Left ventricle myocardium superior (tissue), 1 donor: ENCODE measurements at places on chromosomes 4 and X. TPM values are rescaled to one million over a fixed set of nuclear protein-coding genes. Genes with fewer than 3 reads are reported as not detected.

DNA sequence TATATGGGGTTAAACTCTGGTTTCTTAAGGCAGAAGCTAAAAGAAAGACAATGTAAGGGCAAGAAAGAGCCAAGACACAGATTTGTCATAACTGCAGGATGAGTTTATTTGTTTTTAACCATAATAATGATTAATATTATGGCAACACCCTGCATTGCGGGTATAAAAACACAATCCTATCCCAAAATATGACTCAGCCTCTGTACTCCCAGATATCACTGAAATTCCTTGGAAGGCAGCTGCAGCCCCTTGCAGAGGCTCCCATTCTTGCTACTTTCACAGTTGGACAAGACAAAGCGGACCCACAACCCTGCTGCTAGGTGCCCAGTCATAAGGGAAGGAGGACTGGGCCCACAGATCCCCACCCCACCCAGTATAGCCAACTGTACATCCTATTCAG is 20.4 kb upstream of the FGF16 start:
- no peak for DNase-seq

GRCh38 chr4:126705266-126705665 is 927.5 kb upstream of the INTU start:
- DNase-seq, result no peak

NALF2 gene
- total RNA-seq, result 53.3 TPM

HERC6 gene
- total RNA-seq, result 9.3 TPM

DNA sequence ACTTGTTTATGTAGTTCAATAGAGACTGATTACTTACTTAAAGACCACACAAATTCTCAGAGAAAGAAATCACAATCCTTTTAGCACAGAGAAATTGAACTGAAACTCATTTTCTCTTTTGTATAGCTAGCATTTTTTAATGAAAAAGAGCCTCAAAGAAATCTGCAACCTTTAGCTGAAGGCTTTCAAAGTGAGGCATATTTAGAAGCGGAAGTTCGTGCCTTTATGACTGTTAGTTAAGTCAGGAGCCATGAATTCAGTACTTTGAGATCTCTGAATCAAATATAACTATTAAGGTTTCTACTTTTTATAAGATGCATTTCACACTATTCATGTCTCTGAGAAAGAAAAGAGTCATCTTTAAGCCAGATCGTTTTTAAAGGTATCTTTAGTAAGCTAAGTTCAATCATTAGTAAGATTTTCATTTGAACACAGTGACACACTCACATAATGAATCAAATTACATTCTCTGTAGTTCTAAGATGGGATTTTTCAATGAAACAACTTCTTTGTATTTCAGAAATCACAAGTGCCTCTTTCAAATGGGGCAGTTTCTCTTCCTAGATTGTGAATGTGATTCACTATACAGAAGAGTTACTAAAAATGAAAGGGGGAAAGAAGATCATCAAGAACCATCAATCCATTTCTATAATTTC is 61.4 kb downstream of the SMARCA1 start:
- no peak for DNase-seq

SPANXC gene
- total RNA-seq, result not detected

P2RY8 gene
- 2.6 TPM for total RNA-seq

DNA sequence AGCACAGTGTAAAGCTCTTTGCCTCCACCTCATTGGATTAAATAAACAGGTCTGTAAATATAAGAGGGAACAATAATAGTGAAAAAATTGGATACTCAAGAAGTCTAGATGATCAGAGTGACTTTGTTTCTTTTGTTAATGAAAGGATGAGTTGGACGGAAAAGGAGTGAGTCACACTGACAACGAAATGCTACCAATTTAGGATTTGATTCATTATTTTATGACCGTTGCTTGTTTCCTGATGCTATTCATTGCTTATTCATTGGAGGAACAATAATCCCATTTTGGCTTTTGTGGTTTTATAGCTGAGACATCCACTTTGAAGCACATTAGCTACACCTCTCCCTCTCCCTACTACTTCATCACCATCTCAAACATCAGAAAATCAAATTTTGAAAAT is 74.4 kb upstream of the DYNLT3 start:
- no peak for DNase-seq

DNA sequence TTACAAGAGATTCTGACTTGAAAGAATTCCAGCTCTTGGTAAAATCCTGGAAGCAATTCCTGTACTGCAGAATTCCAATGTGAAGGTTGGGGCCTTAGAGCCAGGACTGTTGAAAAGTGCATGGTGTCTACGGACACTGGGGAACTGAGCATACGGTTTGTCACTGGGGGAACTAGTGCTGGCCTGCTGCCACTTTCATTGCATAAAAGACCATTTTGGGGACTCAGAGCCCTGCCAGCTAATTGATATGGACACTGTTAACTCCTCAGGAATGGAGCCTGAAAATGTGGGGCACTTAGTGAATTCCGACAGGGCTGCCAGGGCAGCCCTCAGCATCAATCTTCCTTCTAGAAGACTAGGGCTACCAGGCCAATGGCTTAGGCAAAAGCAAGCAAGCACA is 55.9 kb downstream of the AMOT start:
- no peak for DNase-seq

- DNase-seq, result no peak
Observed at GRCh38 chr4:104772849-104773248, 278.2 kb upstream of the CXXC4 start.

GRCh38 chr4:157700898-157701694 is 471.7 kb downstream of the GASK1B start:
- no peak for DNase-seq

DNA sequence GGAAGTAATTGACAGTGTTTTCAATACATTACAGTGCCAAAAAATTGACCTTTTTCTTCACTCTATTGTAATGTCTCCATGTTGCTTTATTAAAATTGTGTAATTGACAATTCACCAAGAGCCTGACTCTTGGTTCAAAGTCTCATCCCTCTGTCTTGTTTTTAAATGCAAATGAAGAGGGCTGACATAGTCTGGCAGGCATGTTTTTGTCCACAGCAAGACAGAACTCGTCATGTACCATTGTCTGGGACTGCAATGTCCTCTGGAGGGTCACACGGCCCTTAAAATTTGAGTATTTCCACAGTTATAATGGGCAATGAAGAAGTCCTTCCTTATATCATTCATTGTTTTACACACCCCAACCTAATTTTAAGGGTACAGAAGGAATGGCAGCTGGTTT is 38.0 kb upstream of the FBXW7 start:
- no peak for DNase-seq

- no peak for DNase-seq
Observed at GRCh38 chr4:139675651-139676050, 10.0 kb downstream of the MGST2 start.

RHOXF1 gene
- total RNA-seq, result not detected

TECRL gene
- total RNA-seq, result 1,256 TPM

DNA sequence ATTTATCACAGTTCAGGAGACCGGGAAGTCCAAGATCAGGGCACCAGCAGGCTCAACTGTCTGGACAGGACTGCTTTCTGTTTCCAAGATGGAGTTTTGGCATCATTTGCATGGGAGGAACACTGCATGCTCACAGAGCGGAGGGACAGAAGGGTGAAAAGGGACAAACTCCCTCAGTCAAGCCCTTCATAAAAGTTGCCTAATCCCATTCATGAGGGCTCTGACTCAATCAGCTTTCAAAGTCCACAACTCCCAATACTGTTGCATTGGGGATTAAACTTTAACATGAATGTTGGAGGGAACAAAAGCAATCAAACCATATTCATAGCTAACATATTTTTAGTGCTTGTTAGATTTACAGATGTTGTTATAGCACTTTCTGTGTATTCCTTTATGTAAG is 158.9 kb upstream of the MAD2L1 start:
- no peak for DNase-seq

- DNase-seq, result no peak
Observed at GRCh38 chrX:29535212-29536162, 679.9 kb upstream of the MAGEB2 start.

DCLK2 gene
- 27.5 TPM for total RNA-seq

DNA sequence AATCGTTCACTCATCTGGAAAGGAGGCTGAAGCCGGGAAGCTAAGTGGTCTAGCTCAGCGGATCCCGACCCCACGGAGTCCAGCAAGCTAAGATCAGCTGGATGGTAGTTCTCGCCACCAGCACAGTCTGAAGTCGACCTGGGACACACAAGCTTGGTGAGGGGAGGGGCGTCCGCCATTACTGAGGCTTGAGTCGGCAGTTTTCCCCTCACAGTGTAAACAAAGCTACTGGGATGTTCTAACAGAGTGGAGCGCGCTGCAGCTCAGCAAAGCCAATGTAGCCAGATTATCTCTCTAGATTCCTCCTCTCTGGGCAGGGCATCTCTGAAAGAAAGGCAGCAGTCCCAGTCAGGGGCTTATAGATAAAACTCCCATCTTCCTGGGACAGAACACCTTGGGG is 555.4 kb downstream of the BCOR start:
- DNase-seq, result no peak

MAP7D3 gene
- 10.8 TPM for total RNA-seq

GRCh38 chrX:22325096-22325495 is 52.4 kb downstream of the CBLL2 start:
- no peak for DNase-seq

DNA sequence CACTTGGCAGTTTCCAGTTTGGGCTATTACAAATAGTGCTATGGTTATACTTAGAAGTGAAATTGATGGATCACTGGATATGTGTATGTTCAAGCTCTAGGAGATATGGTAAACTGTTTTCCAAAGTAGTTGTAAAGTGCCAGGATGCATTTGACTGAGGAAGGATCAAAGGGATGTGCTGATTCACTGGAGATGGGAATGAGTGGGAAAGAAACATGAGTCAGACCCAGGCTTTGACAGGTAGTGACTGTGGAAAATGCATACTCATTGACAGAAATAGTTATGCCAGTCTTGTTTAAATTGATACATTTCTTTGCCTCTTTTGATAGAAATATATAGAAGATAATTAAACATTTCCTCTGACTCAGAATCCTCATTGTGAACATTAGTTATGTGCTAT is 77.9 kb downstream of the CEP135 start:
- no peak for DNase-seq

DNA sequence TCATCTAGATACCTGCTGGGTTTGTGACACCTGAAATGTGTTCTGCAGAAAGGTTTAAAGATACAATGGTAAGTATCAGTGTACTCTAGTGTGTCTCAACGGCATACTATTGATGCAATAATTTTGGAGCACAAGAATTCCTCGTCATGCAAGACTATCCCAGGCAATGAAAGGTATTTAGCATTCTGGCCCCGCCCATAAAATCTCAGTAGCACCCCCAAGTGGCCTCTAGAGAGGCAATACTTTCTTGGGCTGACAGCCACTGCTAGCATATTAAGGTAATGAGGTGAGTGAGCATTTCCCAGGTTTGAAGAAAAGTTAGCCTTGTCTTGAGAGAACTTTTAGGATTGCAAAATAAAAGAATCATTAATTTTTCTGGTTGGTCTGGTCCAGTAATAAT is 24.0 kb downstream of the TAB3 start:
- no peak for DNase-seq

DNA sequence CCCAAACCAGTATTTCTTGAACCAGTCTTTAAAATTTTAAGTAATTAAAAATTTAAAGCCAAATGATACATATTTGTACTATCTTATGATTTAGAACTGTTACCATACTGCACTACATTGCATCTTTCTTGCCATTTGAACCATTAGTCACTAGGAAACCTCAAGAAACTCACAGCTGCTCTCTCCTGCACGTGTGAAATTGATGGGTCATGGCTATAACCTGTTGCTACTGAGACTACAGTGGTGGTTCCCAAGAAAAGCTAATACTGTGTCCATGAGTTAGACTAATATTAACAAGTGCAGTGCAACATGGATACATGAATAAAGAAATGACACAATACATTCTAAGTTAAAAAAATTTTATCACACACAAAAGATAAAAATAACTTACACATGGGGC is 88.4 kb downstream of the PDE5A start:
- no peak for DNase-seq

DNA sequence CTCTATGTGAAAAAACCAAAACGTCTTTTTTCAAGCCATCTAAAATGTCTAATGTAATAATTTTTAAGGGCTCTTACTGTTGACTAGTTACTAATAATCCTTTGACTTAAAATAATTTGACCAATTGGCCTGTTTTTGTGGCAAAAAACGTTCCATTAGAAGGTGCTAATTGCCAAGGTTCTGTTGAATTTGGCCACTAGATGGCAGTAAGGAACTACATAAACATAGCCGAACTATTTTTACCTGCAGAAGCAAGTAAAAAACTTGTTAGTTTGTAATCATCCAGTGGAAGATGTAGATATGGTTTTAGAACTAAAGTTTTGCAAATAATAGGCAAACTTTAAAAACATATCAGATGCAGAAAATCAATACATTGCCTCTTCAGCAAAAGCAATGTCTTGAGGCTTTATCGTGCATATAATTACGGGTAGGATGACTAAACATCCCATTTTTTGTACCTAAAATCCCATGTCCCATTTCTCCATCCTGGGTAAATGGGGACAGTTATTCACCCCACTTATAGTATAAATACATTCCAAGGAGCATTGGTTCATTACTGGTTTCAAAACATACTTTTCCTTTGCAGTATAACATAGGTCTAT is 57.6 kb downstream of the PROM1 start:
- no peak for DNase-seq

DNA sequence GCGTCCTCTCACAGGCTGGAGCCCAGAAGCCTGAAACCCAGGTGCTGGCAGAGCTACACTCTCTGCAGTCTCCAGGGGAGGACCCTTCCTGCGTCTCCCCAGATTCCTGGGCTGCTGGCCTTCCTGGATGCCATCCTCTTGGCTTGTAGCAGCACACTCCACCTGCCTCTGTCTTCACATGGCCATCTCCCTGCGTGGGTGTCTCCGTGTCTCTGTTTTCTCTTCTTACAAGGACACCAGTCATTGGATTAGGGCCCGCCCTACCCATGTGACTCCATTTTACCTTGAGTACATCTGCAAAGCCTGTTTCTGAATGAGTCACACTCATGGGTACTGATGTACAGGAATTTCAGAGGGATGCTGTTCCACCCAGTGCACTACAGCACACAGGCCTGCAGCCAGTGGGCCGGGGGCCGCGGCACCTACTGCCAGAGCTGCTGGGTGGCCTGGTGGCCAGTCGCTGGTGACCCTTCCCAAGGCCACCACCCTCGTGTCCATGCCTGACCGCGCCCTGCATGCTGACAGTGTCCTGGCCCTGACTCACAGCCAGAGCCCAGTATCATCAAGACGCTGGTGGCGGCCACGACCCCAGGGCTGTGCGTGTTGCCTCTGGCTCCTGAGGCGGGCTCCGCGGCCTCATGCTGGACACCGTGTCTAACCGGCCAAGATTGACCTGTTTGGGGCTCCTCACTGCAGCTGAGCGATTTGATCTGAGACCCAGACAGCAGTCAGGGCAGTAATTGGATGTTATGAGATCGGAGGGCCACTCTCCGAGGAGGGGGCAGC is 63.6 kb upstream of the NKX1-1 start:
- DNase-seq, result no peak

GRCh38 chr4:7759635-7760034 is 180.0 kb downstream of the AFAP1 start:
- peak; percentile 16 for DNase-seq

SRPK3 gene
- total RNA-seq, result 43.6 TPM
